Endothelial cell (in vitro differentiated cells): ENCODE measurements at places on chromosomes 2 and 18.
A peak's percentile ranks its signal among the peaks of the same experiment; 100 is the strongest.

GRCh38 chr2:103880081-103880834, 973.7 kb upstream of the POU3F3 start:
- DNase-seq: no peak

DNA sequence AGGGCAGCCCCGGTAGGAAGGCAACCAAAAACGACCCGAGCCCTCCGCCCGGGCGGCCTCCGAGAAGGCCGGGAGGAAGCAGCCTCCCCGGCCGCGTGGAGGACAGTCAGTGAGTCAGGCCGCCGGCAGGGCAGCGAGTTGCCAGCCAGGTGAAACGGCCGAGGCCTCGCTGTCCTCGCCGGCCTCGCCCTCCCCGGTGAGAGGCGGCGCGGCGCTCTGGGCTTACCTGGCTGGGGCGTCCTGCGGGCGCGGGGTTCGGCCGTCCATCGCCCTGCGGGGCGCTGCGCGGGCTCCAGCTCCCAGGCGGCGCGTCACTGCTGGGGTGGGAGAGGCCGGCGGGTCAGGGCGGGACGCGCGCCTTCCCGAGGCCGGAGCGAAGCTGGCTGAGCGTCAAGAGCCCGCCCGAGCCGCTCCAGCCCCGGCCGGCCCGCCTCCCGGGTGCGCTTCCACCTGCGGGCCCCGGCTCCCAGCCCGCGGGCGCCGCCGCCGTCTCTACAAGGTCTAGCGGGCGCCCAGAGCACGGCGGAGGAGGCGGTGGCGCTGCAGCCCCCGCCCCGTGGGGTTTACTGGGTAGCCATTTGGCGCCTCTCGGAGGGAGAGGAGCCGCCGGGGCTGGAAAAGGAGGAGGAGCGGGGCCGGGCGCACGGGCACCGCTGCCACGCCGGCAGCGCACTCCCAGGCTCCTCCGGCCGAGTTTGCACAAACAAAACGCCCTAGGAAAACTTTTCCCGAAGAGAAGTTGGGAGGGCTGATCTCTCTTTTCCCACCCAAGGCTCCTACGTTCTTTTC, 499 bp downstream of the COBLL1 start:
- peak; percentile 76 for DNase-seq

GRCh38 chr2:45612285-45612684, 1.2 kb upstream of the SRBD1 start:
- DNase-seq: no peak

DNA sequence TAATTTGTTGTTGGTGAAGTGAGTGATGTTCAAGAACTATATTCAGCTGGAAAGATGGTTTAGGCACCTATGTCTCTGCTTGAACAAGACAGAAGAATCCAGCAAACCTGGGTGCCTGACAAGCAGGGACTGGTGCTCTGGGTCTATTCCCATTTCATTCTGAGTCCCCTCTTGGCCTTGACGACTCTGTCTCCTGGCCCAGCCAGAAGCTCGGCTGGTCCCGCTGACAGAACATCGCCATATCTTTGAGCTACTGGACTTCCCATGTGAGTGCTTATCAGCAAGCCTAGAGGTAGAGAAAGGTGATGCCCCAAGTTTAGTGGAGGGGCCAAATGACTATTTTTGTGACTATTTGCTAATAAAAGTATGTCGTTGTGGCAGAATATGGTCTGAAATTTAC, 48.2 kb downstream of the SDC1 start:
- DNase-seq: no peak

- no peak for DNase-seq
These were observed 99.7 kb upstream of the KLHL29 start for GRCh38 chr2:23285091-23285800.

- no peak for DNase-seq
These were observed 478.7 kb upstream of the POU3F3 start for GRCh38 chr2:104375206-104375605.

DNA sequence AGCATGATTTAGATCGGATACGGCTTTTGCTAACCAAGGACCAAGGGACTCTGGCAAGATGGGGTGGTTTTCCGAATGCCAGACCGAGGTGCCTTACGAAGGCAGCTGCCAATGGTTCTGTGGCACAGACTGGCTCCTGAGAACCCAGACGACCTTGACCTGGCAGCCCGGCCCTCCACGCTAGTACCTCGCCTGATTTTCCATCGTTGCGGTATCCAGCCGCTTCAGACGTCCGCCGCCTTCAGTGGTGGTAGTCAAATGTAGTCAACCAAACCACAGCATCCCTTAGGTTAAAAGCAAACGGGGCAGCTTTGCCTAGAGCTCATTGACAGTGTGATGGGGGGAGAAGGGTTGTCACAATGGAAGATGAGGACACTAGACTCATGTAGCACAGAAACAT, 42.6 kb downstream of the GBX2 start:
- no peak for DNase-seq

DNA sequence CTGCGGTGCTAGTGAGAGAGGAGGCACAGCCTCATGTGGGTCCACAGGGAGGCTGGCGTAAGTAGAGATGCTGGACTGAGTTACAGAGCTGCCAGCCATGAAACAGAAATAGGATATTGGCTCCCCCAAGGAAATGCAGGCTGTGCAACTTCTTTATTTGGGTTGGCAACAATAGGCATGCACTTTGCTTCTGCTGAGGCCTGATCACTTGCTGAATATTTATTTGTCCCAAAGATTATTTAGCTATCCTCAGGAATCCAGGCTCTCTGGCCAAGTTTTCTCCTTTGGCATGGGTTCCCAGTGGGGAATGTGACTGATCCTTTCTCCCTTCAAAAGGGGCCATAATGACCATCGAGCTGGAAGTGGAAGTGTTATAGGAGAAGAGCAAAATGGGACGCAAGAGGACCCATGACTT, 60.0 kb downstream of the MAPK4 start:
- no peak for DNase-seq
